ENCODE measurements at places on chromosomes 13 and 19. TPM values are rescaled to one million over a fixed set of nuclear protein-coding genes. Genes with fewer than 3 reads are reported as not detected.

PRKCG gene
- total RNA-seq, result not detected

INAFM1 gene
- 17.2 TPM for total RNA-seq

AMH gene
- total RNA-seq, result 0.95 TPM

NALCN gene
- total RNA-seq, result 0.18 TPM

TEX26 gene
- not detected for total RNA-seq

SLC25A23 gene
- total RNA-seq, result 69.3 TPM

SPTBN4 gene
- total RNA-seq, result 3.3 TPM

SIGLEC14 gene
- 12.4 TPM for total RNA-seq

EBI3 gene
- 1.4 TPM for total RNA-seq

DAND5 gene
- 2.1 TPM for total RNA-seq

DNA sequence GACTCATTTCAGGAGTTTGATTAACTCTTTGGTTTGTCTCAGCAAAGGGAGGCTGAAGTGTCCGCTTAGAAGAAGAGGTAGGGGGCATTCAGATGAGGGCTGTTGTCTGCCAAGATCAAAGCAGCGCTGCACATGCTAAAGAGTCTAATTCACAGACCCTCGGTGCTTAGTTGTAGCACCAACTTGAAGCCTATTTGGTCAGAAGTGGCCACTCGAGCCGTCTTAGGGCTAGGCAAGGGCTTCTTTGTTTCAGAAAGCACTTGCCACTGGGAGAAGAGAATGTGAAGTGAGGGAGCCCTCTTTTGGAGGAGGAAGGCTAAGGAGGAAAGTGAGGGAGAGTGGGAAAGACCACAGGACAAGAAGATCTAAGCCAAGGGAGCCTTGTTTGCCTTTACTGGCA is 313.4 kb upstream of the TMTC4 start:
- H3K27me3 ChIP-seq, result no peaks in the 10 kb centered on the region
- H3K36me3 ChIP-seq, result no peaks in the 10 kb centered on the region
- H3K27ac ChIP-seq, result no peak overlapping the region
- no peaks in the 10 kb centered on the region for H3K4me1 ChIP-seq

- H3K27ac ChIP-seq, result no peak overlapping the region
- DNase-seq, result no peak
- H3K36me3 ChIP-seq, result no peaks in the 10 kb centered on the region
- H3K4me3 ChIP-seq, result no peak overlapping the region
- no peaks in the 10 kb centered on the region for H3K27me3 ChIP-seq
Observed at GRCh38 chr13:109396266-109396665, 390.1 kb downstream of the IRS2 start.

- H3K36me3 ChIP-seq, result no peaks in the 10 kb centered on the region
- DNase-seq, result no peak
- H3K27ac ChIP-seq, result no peak overlapping the region
- H3K4me3 ChIP-seq, result no peak overlapping the region
Observed at GRCh38 chr19:30123119-30123518, 181.1 kb downstream of the URI1 start.

DNA sequence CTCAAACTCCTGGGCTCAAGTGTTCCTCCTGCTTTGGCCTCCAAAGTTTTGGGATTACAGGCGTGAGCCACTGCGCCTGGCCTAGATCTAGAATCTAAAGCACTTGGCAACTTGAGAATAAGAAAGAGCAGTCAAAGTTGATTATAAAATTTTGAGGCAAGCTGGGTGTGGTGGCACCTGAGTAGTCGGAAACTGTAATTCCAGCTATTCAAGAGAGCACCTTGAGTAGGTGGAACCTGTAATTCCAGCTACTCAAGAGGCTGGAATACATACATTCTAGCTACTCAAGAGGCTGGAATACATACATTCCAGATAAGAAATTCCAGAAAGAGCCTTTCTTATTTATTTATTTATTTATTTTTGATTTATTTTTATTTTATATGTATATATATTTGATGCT is 8.3 kb upstream of the NAA16 start:
- no peaks in the 10 kb centered on the region for H3K4me1 ChIP-seq
- H3K4me3 ChIP-seq, result no peak overlapping the region
- H3K27me3 ChIP-seq, result no peaks in the 10 kb centered on the region
- no peaks in the 10 kb centered on the region for H3K36me3 ChIP-seq
- no peak for DNase-seq
- H3K27ac ChIP-seq, result no peak overlapping the region

- H3K27me3 ChIP-seq, result no peaks in the 10 kb centered on the region
- DNase-seq, result no peak
- H3K27ac ChIP-seq, result peak overlapping the region; percentile 74
- H3K4me1 ChIP-seq, result no peaks in the 10 kb centered on the region
- no peaks in the 10 kb centered on the region for H3K36me3 ChIP-seq
Observed at GRCh38 chr13:40983725-40984667, 35.1 kb downstream of the ELF1 start.

- peak overlapping the region; percentile 90 for H3K4me3 ChIP-seq
- no peak for DNase-seq
- peak overlapping the region; percentile 95 for H3K27ac ChIP-seq
Observed at GRCh38 chr19:12733369-12734214, 892 bp downstream of the TRIR start.

GRCh38 chr13:76848596-76848995 is 37.6 kb downstream of the KCTD12 start:
- no peak overlapping the region for H3K27ac ChIP-seq
- DNase-seq, result no peak
- no peaks in the 10 kb centered on the region for H3K4me1 ChIP-seq
- H3K36me3 ChIP-seq, result no peaks in the 10 kb centered on the region
- no peaks in the 10 kb centered on the region for H3K27me3 ChIP-seq

DNA sequence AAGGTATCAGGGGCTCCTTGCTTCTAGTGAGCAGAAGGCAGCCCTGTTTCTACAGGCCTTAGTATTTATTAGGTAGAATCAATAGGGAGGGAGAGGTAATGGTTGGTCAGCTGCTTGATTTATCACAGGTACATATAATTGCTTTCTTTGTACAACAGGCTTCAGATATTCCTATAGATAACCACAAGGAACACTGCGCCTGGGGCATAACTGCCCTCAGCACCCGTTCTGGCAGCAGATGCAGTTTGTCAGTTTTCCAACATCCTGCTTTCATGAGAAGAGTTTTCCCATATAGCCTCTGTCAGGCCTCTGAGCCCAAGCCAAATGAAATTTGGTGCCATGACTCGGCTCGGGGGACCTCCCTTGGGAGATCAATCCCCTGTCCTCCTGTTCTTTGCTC is 12.4 kb upstream of the ZNF486 start:
- H3K27me3 ChIP-seq, result no peaks in the 10 kb centered on the region
- no peak overlapping the region for H3K4me3 ChIP-seq
- no peak for DNase-seq
- H3K27ac ChIP-seq, result no peak overlapping the region

- no peak overlapping the region for H3K27ac ChIP-seq
- H3K4me3 ChIP-seq, result no peak overlapping the region
- H3K36me3 ChIP-seq, result no peaks in the 10 kb centered on the region
- DNase-seq, result peak; percentile 11
Observed at GRCh38 chr13:31042049-31042448, 109.6 kb downstream of the TEX26 start.

DNA sequence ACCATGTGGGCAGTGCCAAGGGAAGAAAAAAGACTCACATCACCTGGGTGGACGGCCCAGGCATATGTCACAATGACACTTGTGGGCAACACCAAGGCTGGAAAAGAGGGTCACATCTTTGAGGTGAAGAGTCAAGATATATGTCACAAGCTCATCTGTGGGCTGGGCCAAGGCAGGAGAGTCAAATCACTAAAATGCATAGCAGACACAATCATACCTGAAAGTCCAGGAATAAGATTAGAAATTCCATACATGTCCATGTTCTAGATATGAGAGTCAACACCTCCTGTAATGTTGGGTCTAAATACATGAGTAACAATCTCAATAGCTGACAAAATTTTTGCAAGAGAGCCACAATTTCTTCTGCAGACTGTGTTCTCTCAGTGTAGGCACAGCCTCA is 145.0 kb downstream of the ZNF675 start:
- no peaks in the 10 kb centered on the region for H3K4me1 ChIP-seq
- H3K4me3 ChIP-seq, result no peak overlapping the region
- H3K27me3 ChIP-seq, result no peaks in the 10 kb centered on the region
- no peak for DNase-seq

- H3K4me1 ChIP-seq, result no peaks in the 10 kb centered on the region
- peak overlapping the region; percentile 75 for H3K27ac ChIP-seq
- DNase-seq, result no peak
- no peak overlapping the region for H3K4me3 ChIP-seq
- no peaks in the 10 kb centered on the region for H3K27me3 ChIP-seq
Observed at GRCh38 chr13:110625771-110626321, 10.5 kb downstream of the NAXD start.

DNA sequence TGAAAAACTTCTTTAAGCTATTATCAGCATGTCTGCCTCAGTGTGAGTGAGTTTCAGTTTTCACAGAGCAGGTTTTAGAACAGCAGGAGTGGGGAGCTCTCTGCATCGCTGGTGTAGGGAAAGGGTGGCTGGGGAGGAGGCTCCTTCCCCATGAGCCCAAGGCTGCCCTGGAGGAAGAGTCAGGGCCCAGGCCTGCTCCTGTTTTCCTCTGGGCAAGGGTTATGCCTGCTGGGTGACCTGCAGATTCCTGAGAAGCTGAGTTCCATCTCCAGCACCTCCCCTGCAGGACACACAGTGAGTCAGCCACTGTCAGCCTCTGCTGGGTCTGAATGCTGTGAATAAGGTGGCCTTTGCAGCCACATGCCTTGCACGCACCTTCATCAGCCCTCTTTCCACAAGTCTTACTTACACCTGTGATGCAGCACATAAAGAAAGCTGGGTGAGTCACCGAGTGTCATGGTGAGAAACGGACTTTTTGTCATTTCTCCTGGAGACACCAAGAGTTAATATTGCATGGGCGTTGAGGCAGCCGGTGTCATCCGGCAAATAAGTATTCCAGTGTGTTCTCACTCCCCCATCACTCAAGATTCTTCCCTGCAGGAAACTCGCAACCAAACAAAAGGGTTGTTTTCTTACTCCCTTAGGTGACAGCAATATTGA is 186.4 kb upstream of the KL start:
- no peak overlapping the region for H3K27ac ChIP-seq
- H3K27me3 ChIP-seq, result no peaks in the 10 kb centered on the region
- H3K4me1 ChIP-seq, result no peaks in the 10 kb centered on the region
- H3K4me3 ChIP-seq, result no peak overlapping the region
- DNase-seq, result no peak
- H3K36me3 ChIP-seq, result no peaks in the 10 kb centered on the region

DNA sequence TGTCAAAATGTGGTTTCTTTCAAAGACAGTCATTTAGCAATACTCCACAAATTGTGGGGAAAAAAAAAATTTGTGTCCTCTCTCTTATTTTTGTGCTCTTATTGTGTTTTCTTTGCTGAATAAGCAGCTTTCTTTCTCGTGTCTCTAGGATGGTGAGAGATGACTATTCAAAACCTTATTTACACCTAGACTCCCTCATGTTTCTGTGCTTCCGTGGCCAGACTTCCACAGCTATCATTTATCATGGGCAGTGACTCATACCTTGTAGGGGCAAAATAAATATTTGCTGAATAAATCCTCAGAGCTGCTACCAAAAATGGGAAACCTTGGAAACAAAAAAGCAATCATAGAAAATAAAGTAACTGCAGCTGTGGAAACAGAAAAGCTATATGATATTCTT is 204.9 kb upstream of the MIR17HG start:
- H3K27me3 ChIP-seq, result peaks cover 4% of the 10 kb centered on the region
- H3K27ac ChIP-seq, result no peak overlapping the region
- DNase-seq, result no peak
- no peaks in the 10 kb centered on the region for H3K4me1 ChIP-seq

DNA sequence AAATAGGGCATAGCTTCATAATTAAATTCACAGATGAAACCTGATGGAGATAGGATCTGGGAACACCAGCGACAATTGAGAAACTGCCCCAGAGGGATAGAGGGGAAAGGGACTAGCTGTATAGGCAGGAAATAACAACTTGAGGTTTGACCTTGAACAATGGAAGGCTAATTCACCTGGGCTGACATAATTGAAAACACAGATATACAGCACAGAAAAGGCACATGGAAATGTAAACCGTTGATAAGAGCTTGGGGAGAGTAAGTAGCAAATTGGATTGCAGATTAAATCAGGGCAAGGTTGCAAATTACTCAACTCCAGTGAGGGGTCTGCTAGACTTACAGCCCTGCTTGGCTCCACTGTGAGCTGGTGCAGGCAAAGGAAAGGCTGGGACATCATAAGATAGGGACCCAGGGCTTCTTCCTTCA is 246.7 kb downstream of the DLEU7 start:
- H3K4me3 ChIP-seq, result no peak overlapping the region
- DNase-seq, result no peak
- no peaks in the 10 kb centered on the region for H3K27me3 ChIP-seq
- no peak overlapping the region for H3K27ac ChIP-seq

DNA sequence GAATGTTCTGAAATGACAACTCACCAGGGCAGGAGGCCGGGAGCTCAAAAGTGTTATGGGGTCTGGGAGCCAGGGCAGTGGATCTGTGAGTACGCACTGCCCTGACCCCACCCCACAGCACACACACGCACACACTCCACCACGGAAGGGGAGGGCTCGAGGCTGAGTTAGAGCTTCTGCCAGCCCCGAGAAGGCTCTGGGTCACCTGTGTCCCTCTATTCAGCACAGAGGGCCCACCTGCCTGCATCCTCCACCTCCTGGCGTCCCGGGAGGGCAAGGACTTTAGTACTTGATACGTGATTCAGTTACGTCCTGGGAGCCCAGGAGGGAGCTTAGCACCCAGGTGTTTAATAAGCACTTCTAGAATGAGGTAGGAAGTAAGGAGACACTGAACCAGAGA is 190.0 kb upstream of the GPR12 start:
- H3K27ac ChIP-seq, result no peak overlapping the region
- H3K4me3 ChIP-seq, result no peak overlapping the region
- no peaks in the 10 kb centered on the region for H3K27me3 ChIP-seq
- no peaks in the 10 kb centered on the region for H3K36me3 ChIP-seq

GRCh38 chr19:32068793-32069192 is 276.6 kb upstream of the ZNF507 start:
- no peak overlapping the region for H3K4me3 ChIP-seq
- H3K36me3 ChIP-seq, result no peaks in the 10 kb centered on the region
- no peaks in the 10 kb centered on the region for H3K4me1 ChIP-seq
- no peaks in the 10 kb centered on the region for H3K27me3 ChIP-seq
- DNase-seq, result no peak
- H3K27ac ChIP-seq, result no peak overlapping the region

DNA sequence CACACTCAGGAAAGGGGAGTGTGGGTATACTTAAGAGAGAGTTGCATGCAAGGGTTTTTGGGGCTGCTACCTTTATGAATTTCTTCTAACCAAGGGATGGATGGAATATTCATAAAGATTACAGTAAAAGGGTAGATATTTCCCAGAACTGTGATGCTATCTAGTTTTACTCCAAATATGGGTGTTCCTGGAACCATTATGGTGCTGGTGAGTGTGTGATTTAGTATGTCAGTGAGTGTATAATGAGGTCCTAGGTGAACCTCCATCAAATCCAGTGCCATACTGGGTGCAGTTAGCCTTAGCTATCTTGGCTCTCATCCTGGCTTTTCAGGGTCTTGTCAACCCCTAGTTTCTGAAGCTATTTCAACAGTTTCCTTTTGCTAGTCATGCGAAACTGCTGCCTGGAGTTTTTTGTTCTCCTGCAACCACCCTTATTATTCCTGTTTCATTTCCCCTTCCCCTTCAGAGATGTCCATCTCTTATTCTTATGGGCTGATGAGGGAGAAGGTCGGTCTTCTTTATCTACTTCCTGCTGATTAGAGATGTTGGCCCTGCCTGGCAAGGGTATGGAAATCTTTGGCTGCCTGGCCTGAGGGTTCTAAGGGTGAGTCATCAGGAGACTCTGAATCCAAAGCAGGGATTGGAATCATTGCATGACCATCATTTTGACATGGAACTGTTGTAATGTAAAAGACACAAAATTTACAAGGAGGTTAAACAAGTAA is 202.3 kb downstream of the NBEA start:
- H3K27me3 ChIP-seq, result no peaks in the 10 kb centered on the region
- no peaks in the 10 kb centered on the region for H3K36me3 ChIP-seq
- no peak for DNase-seq
- H3K27ac ChIP-seq, result no peak overlapping the region
- no peaks in the 10 kb centered on the region for H3K4me1 ChIP-seq

All from Peyer's patch (tissue), 4 donors.